ENCODE measurements at places on chromosomes 4 and X.

DNA sequence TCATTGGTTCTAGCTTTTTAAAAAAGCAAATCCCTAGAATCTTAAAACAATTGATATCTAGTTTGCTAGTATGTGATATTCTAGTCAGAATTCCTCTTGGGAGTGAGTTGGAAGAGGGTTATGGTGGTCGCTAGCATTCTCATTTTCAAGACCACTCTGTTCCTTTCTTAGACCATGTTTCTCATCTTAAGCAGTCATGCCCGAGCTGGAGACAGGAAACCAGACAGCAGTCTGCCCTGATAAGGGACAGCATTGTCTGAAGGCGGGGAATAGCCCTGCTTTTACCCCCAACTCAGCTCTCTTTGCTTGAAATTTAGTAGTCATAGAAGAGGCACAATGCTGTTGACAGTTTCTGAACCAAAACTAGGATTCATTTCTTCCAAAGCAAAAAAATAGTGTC is 5.2 kb downstream of the KLF3 start:
- DNase-seq = no peak

DNA sequence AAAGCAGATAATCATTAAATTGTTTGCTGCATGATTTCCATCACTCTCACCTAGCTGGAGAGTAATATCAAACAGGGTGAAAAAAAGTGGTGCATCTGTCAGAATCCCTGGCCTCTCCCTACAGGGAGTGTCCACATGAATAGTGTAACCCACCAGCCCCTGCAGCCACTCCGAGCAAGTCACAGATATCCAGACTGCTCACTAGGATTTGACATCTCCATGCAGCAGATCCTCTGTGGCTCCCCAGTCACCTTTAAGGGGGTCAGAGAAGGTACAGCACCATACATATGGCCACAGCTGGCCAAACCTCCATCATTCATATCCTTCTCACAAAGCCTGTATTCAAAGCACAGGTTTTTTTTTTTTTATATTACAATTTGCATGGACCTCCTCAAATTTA is 536.3 kb downstream of the INPP4B start:
- DNase-seq = no peak

GRCh38 chr4:97646997-97647396 is 496.3 kb downstream of the STPG2 start:
- peak; percentile 1 for DNase-seq

- peak; percentile 48 for DNase-seq
Measured at GRCh38 chrX:109475174-109475891, 6.6 kb downstream of the GUCY2F start.

GRCh38 chr4:42579903-42580302 is 77.0 kb downstream of the ATP8A1 start:
- no peak for DNase-seq

DNA sequence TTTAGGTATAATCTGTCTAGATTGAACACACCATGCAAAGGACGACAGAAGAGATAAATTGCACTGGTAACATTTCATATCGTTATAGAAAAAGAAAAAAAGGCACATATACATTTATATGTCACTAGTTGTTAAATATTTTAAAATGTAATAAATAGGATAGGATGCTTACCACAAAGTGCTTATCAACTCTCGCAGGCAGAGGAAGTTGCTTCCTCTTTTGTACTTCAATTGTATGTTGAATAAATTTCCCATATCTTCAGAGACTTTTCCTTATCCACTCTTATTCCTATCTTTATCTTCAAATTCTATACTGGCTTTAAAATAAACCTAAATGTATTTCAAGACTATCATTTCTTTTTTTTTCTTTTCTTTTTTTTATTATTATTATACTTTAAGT is 163.3 kb upstream of the SPOCK3 start:
- DNase-seq = no peak

GRCh38 chrX:114599911-114600310 is 16.0 kb downstream of the HTR2C start:
- DNase-seq = no peak

- DNase-seq = no peak
Measured at GRCh38 chr4:185781555-185782215, 30.3 kb downstream of the SORBS2 start.

Measured in amniotic epithelial cell (primary cell).